Right renal cortex interstitium (tissue), 3 donors: ENCODE measurements at places on chromosomes 16 and 17. TPM values are rescaled to one million over a fixed set of nuclear protein-coding genes. Genes with fewer than 3 reads are reported as not detected.

Gene LITAFD
- not detected for polyA plus RNA-seq

Gene RGS9
- 14.5 TPM for polyA plus RNA-seq

Gene CES1
- 2.0 TPM for polyA plus RNA-seq

Gene PRR35
- 8.6 TPM for polyA plus RNA-seq

Gene TNFRSF13B
- not detected for polyA plus RNA-seq

Gene GSDMA
- polyA plus RNA-seq, result 4.0 TPM

Gene TTYH2
- 15.9 TPM for polyA plus RNA-seq

Gene CASKIN2
- 29.0 TPM for polyA plus RNA-seq

Gene SOST
- polyA plus RNA-seq, result 57.2 TPM

Gene C16orf54
- polyA plus RNA-seq, result 0.28 TPM

Gene MMP15
- 12.7 TPM for polyA plus RNA-seq

Gene MYH2
- polyA plus RNA-seq, result not detected

Gene NPIPA8
- polyA plus RNA-seq, result 104 TPM

Gene SNAI3
- polyA plus RNA-seq, result 0.62 TPM

Gene CSH1
- 7.5 TPM for polyA plus RNA-seq

Gene CSH2
- polyA plus RNA-seq, result not detected

Gene NRN1L
- not detected for polyA plus RNA-seq

Gene NGFR
- polyA plus RNA-seq, result 4.4 TPM

Gene CIITA
- polyA plus RNA-seq, result 6.3 TPM

Gene MSLN
- 12.1 TPM for polyA plus RNA-seq

Gene GDPD1
- polyA plus RNA-seq, result 10.4 TPM

Gene MRC2
- 55.8 TPM for polyA plus RNA-seq

Gene ACSM2A
- 73.7 TPM for polyA plus RNA-seq

Gene NOL3
- 3.9 TPM for polyA plus RNA-seq

Gene DCAF7
- polyA plus RNA-seq, result 117 TPM

Gene KRT17
- 0.98 TPM for polyA plus RNA-seq

Gene SALL1
- polyA plus RNA-seq, result 97.3 TPM
